Renal pelvis (tissue), 12 donors: ENCODE measurements at places on chromosomes 7 and 10. TPM values are rescaled to one million over a fixed set of nuclear protein-coding genes. Genes with fewer than 3 reads are reported as not detected.

Gene SLC25A40
- 42.3 TPM for polyA plus RNA-seq

Gene OR2A5
- 0.25 TPM for polyA plus RNA-seq

Gene HOGA1
- 48.5 TPM for polyA plus RNA-seq

Gene CYP26C1
- polyA plus RNA-seq = 0.09 TPM

Gene MRLN
- 0.94 TPM for polyA plus RNA-seq

Gene SPAM1
- not detected for polyA plus RNA-seq

Gene TMEM139
- polyA plus RNA-seq = 62.3 TPM

Gene CPA4
- polyA plus RNA-seq = 0.13 TPM

Gene TAC1
- 0.56 TPM for polyA plus RNA-seq

Gene CDK14
- polyA plus RNA-seq = 29.1 TPM

Gene WDR86
- polyA plus RNA-seq = 49.5 TPM

Gene AS3MT
- polyA plus RNA-seq = 26.0 TPM

Gene TRIM74
- 2.0 TPM for polyA plus RNA-seq

Gene SNCG
- 16.8 TPM for polyA plus RNA-seq

Gene AMPH
- polyA plus RNA-seq = 13.4 TPM

Gene GSDME
- polyA plus RNA-seq = 16.9 TPM

Gene ADARB2
- 0.62 TPM for polyA plus RNA-seq

Gene THNSL1
- 12.9 TPM for polyA plus RNA-seq

- peak; percentile 62 for DNase-seq
These were observed 24.2 kb downstream of the PRPS1L1 start for GRCh38 chr7:18003286-18003994.

DNA sequence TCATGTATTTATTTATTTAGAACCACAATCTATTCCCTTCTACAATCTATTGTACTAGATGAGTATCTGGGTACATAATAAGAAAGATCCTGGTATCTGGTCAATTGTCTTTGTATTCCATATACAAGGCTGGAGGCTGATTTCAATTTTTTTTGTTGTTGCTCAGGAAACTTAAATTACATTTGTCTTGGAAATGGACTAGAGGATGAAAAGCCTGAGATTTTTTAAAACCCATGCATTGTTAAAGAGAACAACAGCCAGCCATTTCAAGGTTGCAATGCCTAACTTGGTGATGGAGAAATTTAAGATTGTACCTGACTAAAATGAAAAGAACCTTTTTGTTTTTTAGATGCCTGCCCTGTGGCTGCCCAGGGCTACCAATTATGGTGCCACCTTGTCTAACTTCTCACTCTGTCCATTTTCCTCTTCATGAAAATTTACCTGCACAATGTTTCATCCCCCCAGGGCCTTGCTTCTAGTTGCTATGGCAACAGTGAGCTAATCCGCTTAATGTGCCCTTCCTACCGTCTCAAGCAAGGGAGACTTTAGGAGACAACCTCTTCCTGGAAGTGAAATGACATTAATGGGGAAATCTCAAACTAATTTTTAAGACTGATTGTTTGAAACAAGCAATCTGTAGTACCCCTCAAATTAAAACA is 203.7 kb upstream of the PHYHIPL start:
- DNase-seq = no peak

- DNase-seq = no peak
These were observed 52.7 kb downstream of the GDI2 start for GRCh38 chr10:5760515-5760914.

DNA sequence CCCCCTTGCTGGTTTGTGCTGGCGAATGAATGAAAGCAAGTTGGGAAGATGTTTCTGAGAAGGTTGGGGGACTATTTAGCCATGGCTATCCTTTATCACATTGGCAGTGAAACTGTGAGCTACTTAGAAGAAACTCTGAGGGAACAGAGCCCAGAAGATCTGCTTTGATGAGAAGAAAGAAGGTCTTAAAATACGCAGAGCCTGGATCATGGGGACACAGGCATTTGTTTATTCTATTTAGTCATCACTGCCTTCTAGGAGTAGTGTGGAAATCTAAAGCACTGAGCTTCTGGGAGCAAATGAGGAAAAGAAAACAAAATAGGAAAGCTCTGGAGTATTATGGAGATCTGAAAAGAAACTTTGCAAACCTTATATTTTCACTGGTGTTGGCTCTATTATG is 28.5 kb downstream of the CPED1 start:
- no peak for DNase-seq

GRCh38 chr7:56479136-56479535 is 362.9 kb upstream of the NUPR2 start:
- DNase-seq = no peak

DNA sequence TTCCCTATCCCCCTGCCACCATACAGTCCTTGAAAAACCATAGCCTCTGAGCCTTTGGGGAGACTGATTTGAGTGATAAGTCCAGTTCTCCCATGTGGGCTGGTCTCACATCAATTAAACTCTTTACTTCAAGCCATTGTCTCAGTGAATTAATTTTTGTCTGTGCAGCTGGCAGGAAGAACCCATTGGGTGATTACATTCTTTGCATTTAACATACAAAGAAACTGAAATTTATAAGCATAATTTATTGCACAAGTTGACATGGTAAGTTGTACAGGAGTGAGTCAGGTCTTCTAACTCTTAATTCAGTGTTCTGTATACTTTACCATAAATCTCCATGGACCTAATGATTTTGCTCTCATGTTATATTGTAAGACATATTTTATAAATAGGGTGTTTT is 1613.0 kb upstream of the LRRTM3 start:
- DNase-seq = no peak

GRCh38 chr7:87934699-87935383 is 790 bp downstream of the ADAM22 start:
- DNase-seq = peak; percentile 23

DNA sequence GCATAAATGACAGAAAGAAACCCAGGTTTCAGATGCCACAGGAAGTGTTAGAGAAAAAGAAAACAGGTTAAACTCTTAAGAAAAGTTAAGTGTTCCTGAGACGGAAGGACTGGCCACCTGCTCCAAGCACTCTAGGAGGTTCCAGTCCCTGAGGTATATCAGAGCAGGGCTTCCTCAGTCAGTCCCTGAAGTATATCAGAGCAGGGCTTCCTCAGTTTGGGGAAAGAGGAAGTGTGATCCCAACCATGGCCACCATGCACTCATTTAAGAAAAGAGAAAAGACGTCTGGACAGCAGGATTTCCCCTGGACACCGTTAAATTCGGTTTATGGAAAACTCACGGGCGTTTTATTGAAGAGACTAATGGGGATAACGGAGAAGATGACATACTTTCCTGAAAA is 133.4 kb upstream of the PFKP start:
- DNase-seq = no peak

GRCh38 chr7:68699090-68699711 is 899.1 kb upstream of the AUTS2 start:
- DNase-seq = no peak

- DNase-seq = no peak
These were observed 194.6 kb upstream of the TMEM72 start for GRCh38 chr10:44716470-44717015.

GRCh38 chr10:66604195-66604594 is 321.6 kb upstream of the LRRTM3 start:
- no peak for DNase-seq

GRCh38 chr10:113399065-113399464 is 153.8 kb upstream of the HABP2 start:
- no peak for DNase-seq

DNA sequence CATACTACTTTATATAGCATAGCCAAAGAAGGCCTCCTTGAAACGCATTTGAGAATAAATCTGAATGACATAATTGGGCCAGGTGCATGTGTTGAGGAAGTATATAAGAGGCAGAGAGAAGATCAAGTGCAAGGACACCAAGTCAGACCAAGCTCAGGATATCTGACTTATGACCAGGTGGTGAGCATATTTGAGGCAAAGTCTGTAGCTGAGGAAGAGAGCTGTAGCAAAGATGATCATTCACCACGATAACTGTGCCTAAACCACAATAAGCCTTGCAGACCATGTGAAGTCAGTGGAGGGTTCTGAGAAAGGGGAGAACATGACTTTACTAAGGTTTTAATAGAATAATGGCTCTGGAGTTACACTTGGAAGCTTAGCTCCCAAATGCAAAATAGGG is 292.3 kb downstream of the SORCS1 start:
- DNase-seq = no peak

DNA sequence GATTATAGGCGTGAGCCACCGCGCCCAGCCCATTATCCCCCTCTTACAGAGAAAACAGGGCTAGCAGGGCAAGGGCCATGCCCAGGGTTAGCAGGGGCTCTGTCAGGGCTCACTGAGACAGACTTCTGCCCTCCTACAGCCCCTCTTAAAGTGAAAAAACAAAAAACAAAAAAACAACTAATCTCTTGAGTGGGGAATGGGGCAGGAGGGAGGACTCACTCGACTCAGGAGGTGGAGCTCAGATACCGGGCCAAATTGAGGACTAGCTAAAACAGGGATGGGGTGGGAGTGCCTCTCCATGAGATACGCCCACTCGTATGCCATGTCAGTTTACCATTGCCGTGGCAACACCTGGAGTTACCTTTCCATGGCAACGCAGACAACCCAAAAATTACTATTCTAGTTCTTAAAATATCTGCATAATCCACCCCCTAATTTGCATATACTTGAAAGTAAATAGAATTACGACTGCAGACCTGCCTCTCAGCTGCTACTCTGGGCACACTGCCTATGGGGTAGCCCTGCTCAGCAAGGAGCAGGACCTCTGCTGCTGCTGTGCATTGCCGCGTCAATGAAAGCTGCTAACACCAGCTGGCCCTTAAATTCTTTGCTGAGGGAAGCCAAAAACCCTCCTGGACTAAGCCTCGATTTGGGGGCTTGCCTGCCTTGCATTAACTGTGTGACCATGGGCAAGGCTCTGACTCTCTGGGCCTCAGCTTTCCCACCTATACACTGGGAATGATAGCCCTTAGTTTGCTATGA is 13.4 kb downstream of the SSC4D start:
- peak; percentile 47 for DNase-seq

- no peak for DNase-seq
These were observed 29.3 kb downstream of the PPP2R2D start for GRCh38 chr10:131930150-131930549.

- DNase-seq = no peak
These were observed 68.0 kb downstream of the CXCL12 start for GRCh38 chr10:44316922-44317215.

DNA sequence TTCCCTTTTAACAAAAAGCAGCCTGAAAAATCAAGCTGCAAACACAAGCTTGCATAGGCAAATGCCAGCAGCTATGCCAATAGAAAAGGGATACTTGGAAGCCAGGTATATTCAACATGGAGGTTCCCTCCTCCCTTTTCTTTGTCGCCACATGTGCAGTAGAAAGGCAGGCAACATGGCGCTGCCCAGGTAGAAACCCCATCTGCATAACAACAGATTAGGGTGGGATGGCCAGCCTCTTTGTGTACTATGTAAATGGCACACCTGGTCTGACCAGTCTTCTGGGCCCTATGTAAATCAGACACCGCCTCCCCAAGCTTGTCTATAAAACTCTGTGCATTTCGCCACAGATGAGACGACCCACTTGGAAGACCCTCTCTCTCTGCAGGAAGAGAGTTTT is 58.1 kb downstream of the CCDC3 start:
- no peak for DNase-seq

DNA sequence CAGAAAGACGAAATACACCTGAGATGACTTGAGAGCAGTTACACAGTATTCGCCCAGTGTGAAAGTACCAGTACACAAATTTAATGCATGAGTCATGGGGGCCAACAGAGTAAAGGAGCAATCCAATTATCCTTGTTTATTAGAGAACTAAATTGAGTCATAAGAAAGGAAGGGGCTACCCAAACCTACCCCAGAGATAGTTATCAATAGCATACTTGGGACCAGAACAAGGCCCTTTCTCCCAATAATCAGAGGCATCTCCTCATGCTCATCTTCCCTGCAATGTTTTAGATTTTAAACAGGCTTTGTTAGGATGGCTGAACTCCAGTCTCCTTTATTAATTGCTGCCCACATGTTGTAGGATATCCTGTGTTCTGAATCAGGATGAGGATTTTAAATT is 239.7 kb upstream of the LRGUK start:
- no peak for DNase-seq

DNA sequence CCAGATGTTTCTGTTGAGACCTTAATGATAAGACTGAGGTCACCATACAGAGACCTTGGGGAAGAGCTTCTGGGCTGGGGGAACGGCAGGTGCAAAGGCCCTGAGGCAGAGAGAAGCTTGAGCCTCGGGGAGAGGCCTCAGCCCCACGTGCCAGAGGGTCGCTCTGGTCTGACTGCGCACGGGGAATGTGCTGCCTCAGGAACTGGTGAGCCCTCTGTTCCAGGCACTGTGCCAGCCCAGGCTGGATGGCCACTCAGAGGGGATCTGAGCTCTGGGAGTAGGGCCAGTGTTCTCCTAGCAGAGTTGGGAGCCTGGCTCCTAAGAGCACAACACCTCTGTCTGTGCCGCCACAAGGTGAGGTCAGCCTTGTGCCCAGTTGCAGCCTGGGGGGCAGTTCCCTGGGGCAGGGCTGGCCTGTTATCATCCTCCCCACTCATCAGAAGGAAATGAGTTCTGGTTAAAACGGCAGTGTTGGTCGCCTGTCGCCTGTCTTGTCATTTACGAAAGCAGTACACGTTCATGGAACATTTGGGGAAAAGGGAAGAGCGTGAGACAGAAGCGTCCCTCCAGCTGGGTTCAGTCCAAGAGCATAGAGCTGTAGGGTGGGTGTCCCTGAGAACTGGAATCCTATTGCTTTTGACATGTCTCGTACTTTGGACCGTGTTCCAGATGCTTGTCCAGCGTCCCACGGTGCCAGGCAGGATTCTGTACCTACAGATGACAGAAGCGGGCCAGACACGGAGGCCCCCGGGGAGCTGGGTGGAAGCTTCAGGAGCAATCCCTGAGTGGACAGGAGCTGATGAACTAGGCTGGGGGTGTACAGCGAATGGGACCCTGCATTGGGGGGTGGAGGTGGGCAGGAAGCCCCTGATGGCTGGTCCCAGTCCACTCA is 4.3 kb downstream of the TTYH3 start:
- no peak for DNase-seq

GRCh38 chr7:142796501-142797390 is 26.0 kb downstream of the PRSS2 start:
- no peak for DNase-seq

- no peak for DNase-seq
These were observed 227.0 kb downstream of the ANK3 start for GRCh38 chr10:60162631-60163030.

DNA sequence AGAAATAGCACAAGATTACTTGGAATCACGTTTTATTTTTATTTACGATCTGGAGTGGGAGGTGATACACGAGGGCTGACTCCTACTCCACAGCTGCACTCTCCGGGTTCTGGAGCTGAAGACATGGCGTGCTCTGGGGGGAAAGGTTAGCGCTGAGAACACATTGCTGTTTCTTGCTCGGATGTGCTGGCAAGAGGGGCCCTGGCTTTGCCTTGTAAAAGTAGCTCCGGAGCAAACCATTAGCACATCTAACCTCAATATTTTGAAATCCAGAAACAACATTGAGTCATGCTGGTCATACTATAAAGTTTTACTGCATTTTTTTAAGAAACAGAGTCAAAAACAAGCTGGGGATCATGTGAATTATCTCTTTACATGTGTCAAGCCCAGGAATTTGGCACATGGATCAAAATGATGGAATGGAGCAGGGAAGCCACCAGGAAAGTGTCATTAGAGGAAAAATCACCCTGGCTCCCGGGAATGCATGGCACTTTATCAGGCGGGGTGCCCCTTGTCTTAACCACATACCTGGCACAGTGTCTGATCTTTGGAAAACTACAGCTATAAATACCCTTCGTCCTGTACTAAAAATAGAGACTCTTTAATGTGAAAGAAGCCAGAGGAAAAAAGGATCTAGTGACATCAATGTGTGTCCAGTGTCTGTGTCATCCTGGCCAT is 31.6 kb upstream of the LYZL1 start:
- DNase-seq = peak; percentile 70

GRCh38 chr10:49595713-49596492 is 14.2 kb upstream of the SLC18A3 start:
- DNase-seq = no peak

- DNase-seq = no peak
These were observed 392.9 kb downstream of the SUGCT start for GRCh38 chr7:40527723-40528122.
